NCI-H1092 treated with DMSO at 0.1 percent for 48 hours (cell line): ENCODE measurements at places on chromosomes 13 and 19.

GRCh38 chr19:29565171-29565570 is 39.4 kb downstream of the VSTM2B start:
- DNase-seq = no peak

DNA sequence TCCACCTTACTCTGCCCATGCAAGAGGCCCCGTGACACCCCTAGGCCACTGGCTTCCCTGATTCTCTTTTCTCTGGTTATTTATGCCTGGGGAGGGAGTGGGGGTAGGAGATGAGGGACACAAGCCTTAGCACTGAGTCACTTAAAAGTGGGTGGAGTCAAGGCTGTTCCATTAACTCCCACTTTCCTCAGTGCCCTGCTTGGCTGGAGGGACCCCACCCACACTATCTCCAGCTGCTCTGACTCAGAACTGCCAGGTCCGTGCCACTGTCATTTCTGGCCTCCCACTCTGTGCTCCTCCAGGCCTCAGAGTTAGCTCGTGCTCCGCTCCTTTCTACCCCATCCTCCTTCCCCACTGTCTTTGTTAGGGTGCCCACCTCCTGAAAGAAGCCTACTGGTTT is 113.4 kb upstream of the UQCRFS1 start:
- no peak for DNase-seq

DNA sequence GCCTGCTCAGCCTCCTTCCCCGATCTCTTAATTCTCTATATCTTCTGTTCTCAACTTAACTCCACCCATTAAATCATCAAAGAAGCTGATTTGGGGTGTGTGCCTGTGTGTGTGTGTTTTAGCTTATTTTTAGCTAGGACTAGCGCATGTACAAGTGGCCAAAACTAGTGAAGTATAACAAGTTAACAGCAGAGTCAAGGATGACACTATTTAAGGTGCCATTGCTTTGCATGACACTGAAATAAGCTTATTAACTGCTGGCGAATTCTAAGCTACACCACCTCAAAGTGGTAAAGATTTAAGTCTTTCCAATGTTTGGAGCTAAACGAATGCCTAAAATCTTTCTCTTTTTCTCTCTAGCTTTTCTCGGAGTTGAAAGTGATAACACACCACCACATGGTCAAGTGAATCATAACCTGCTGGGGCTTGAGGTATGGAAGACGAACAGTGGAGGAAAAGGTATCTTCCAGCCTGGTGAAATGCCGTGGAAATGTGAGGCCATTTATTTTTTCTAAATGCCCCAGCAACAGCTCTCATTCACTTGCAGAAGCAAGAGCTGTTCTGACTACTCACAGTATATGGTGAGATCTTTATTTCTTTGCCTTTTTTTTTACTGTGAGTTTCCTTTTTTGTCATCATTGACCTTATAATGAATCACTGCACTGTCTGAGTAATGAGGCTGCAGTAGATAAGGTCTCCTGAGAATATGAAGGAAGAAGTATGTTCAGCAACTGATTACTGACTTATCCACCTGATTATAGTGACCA is 570.3 kb downstream of the PCDH9 start:
- no peak for DNase-seq

DNA sequence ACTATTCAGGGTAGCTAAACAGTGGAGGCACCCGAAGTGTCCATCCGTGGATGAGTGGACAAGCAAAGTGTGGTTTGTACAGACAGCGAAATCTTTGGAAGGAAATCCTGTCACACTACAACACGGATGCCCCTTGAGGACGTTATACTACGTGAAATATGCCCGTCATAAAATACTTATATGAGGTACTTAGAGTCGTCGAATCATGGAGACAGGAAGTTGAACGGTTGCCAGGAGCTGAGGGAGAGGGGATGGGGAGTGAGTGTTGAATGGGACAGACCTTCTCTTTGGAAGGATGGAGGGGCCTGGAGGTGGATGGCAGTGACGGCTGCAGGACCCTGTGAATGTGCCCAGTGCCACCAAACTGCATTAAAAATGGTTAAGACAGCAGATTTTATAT is 11.6 kb downstream of the ATP4B start:
- DNase-seq = peak; percentile 54
